IPS DF 6.9 (cell line): ENCODE measurements at places on chromosomes 7 and 10.

DNA sequence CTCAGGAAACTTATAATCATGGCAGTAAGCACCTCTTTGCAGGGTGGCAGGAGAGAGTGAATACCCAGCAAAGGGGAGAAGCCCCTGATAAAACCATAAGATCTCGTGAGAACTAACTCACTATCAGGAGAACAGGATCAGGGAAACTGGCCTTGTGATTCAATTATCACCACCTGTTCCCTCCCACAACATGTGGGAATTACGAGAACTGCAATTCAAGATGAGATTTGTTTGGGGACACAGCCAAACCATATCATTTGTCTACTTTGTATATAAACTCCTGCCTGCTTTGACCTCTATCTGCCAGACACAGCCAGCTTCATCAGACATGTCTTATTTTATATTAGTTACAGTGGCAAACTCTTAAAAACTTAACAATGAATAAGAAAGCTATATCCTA, 50.4 kb downstream of the ARMC3 start:
- no peaks in the 10 kb centered on the region for H3K27me3 ChIP-seq
- no peak overlapping the region for H3K27ac ChIP-seq
- no peaks in the 10 kb centered on the region for H3K36me3 ChIP-seq
- DNase-seq, result no peak

- H3K4me3 ChIP-seq, result no peak overlapping the region
- H3K4me1 ChIP-seq, result no peaks in the 10 kb centered on the region
- H3K27ac ChIP-seq, result no peak overlapping the region
- H3K36me3 ChIP-seq, result no peaks in the 10 kb centered on the region
- H3K27me3 ChIP-seq, result no peaks in the 10 kb centered on the region
Observed at GRCh38 chr7:88457320-88457719, 150.6 kb upstream of the STEAP4 start.

DNA sequence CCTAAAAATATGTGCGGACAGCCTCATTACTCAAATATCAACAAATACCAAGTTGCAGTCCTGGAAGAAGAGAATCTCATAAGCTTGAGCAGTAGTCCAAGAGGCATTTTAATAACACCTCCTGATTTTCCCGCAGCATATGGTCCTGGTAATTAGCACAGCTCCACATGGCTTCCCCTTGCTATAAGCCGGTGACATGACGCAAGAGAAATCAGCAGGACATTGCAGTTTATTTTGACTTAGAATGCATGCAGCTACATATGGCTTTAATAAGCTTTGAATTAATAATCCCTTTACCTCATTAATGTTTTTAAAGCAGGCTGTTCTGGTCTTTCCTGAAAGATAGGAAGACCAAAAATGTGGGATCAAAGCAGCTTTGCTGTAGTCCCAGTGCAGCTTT, 137.6 kb downstream of the RAMP3 start:
- no peaks in the 10 kb centered on the region for H3K4me1 ChIP-seq
- H3K36me3 ChIP-seq, result no peaks in the 10 kb centered on the region
- DNase-seq, result no peak

GRCh38 chr7:51619880-51620279, 303.3 kb upstream of the COBL start:
- H3K27me3 ChIP-seq, result no peaks in the 10 kb centered on the region
- no peak for DNase-seq
- no peak overlapping the region for H3K4me3 ChIP-seq
- H3K36me3 ChIP-seq, result 0 out of 2 replicates have a peak, but pooled peaks cover 2% of the 10 kb centered on the region

DNA sequence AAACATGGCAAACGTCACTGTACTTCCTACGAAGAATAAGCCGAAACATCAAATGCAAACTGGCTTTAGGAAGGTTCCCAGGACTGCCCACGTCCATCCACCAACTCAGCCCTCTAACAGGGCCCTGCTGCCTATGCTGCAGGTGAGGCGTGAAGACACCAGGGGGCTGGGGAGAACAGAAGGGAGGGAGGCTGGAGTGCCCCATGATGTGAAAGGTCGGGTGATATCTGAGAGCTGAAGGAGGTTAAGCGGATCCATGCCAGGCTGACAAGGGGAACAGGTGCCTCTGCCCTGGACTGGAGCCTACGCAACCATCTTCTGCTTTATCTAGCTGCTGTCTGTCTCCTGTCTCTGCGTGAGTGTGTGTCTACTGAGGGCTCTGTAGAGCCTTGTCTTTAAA, 40.2 kb upstream of the ATP6V0A4 start:
- DNase-seq, result no peak
- no peak overlapping the region for H3K27ac ChIP-seq
- H3K27me3 ChIP-seq, result no peaks in the 10 kb centered on the region
- H3K4me1 ChIP-seq, result no peaks in the 10 kb centered on the region; the same call in 1 of the 2 replicates
- peaks cover 5% of the 10 kb centered on the region; the same call in 1 of the 2 replicates for H3K36me3 ChIP-seq

DNA sequence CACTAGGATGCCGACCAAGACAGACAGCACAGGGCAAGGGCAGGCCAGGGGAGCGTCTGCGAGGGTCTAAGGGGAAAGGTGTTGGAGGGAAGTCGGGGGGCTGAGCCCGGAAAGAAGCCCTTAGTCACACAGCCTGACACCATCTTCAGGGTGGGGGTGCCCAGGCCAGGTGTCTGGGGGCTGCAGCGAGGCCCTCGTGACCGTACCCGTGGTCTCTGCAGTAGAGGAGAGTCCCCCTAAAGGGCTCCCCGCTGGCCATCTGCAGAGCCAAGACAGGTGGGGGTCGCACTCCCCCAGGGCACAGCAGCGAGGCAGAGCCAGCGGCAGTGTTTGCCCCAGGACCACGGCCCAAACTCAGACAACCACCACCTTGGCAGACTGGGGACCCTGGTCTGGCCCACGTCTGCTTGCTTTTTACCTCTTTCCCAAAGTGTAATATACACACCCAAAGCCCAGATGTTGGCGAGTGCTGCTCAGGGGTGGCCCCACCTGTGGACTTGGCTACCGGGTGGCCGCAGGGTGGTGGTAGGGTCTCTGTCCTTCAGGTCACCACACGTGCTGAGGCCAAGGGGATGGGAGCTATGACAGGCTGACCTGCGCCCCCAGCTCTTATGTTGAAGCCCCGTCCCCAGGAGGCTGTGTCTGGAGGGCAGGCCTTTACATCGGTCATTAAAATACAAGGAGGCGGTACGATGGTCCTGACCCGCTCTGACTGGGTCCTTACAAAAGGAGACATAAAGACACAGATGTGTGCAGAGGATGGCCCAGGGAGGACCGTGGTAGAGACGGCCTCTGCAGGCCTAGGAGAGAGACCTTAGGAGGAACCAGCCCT, 107.4 kb downstream of the DNAJB6 start:
- no peaks in the 10 kb centered on the region; the same call in 1 of the 2 replicates for H3K36me3 ChIP-seq
- H3K4me1 ChIP-seq, result no peaks in the 10 kb centered on the region
- no peak overlapping the region for H3K27ac ChIP-seq
- DNase-seq, result no peak
- no peak overlapping the region for H3K4me3 ChIP-seq
- H3K27me3 ChIP-seq, result no peaks in the 10 kb centered on the region

DNA sequence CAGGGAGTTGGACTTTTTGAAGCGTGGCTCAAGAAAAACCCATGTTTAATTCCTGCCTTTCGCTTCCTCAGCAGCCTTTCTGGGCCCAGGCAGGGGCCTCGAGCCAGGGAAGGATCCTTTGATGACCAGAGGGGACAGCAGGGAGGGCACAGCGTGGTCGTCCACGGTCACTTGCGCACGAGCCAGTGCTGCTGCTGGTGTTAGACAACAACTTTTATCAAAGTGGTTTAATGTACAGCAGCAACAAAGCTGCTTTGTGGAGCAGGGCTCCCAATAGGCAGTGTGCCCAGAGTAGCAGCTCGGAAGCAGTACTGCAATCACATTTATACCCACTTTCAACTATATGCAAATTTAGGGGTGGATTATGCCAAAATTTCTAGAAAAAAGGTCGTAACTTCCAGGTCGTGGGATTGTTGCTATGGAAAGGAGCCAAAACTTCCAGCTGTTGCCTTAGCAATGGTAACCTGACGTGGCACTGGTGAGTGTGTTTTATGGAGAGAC, 6.1 kb downstream of the GIMAP1 start:
- H3K27me3 ChIP-seq, result no peaks in the 10 kb centered on the region; the same call in 1 of the 2 replicates
- H3K4me1 ChIP-seq, result no peaks in the 10 kb centered on the region
- H3K4me3 ChIP-seq, result no peak overlapping the region
- H3K36me3 ChIP-seq, result no peaks in the 10 kb centered on the region; the same call in 1 of the 2 replicates

DNA sequence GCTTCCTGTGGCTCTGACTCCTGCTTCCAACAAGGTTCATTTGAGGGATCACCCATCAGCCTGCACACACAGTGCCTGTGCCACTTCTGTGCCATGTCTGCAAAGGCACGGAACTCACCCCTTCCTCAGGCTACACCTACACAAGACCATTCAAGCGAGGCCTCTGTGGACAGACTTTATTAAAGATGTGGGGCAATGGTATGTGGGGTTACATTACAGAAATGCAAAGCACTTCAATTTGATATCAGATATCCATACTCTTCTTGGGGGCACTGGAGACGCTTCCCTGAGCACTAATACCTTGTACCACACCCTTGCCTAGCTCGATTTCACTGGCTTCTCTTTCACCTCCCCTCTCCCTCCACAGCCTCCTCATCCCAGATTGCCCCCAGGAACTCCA, 84.4 kb upstream of the FGL2 start:
- H3K27me3 ChIP-seq, result no peaks in the 10 kb centered on the region
- H3K4me3 ChIP-seq, result no peak overlapping the region
- no peaks in the 10 kb centered on the region for H3K36me3 ChIP-seq

- peaks cover 2% of the 10 kb centered on the region; the same call in 1 of the 2 replicates for H3K4me1 ChIP-seq
- H3K36me3 ChIP-seq, result no peaks in the 10 kb centered on the region
- H3K27me3 ChIP-seq, result no peaks in the 10 kb centered on the region
- H3K27ac ChIP-seq, result no peak overlapping the region
- no peak overlapping the region for H3K4me3 ChIP-seq
Observed at GRCh38 chr7:41942468-41943093, 239.7 kb upstream of the INHBA start.

GRCh38 chr7:115449689-115450088, 527.8 kb downstream of the MDFIC start:
- no peaks in the 10 kb centered on the region for H3K27me3 ChIP-seq
- H3K4me3 ChIP-seq, result no peak overlapping the region
- H3K36me3 ChIP-seq, result no peaks in the 10 kb centered on the region
- no peak overlapping the region for H3K27ac ChIP-seq
- no peaks in the 10 kb centered on the region for H3K4me1 ChIP-seq

- no peaks in the 10 kb centered on the region for H3K4me1 ChIP-seq
- no peak for DNase-seq
- H3K4me3 ChIP-seq, result no peak overlapping the region
- H3K27me3 ChIP-seq, result no peaks in the 10 kb centered on the region
- peaks cover 17% of the 10 kb centered on the region for H3K36me3 ChIP-seq
Observed at GRCh38 chr7:135189961-135190360, 19.5 kb upstream of the CYREN start.

GRCh38 chr10:82464191-82464818, 589.3 kb downstream of the NRG3 start:
- H3K27ac ChIP-seq, result no peak overlapping the region
- DNase-seq, result no peak
- H3K4me1 ChIP-seq, result no peaks in the 10 kb centered on the region
- H3K36me3 ChIP-seq, result no peaks in the 10 kb centered on the region

DNA sequence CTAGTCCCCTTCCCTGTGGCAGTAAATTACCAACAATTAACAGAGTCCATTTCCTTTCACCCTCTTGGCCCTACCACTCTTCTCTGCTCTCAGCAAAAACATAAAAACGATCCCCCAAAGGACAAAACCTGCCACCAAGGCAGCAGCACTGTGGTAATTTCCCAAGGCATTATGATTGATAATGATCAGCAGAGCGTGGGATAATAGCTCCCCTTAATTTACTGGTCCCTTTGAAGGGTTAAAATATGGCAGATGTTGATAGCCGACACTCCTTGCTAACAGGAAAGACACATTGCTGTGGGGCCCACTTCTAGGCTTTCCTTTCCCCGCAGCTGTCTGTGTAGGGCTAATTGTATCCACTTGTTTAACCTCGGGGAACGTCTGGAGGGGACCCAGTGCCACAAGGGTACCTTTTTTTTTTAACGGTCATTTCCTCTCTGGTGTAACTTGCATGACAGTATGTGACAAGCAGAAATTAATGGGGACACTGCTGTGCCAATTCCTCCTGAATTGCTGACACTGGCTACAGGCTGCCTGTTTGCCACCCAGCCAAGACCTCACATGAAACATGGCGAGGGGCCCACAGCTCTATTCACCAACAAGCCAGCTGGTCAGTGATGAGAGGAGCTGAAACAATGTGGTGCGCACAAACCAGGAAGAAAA, 81.3 kb downstream of the CDK6 start:
- H3K27ac ChIP-seq, result no peak overlapping the region
- H3K4me3 ChIP-seq, result no peak overlapping the region
- H3K36me3 ChIP-seq, result no peaks in the 10 kb centered on the region
- no peak for DNase-seq
- peaks cover 4% of the 10 kb centered on the region; the same call in 1 of the 2 replicates for H3K4me1 ChIP-seq

- H3K36me3 ChIP-seq, result peaks cover 3% of the 10 kb centered on the region; the same call in 1 of the 2 replicates
- no peak overlapping the region for H3K4me3 ChIP-seq
- H3K4me1 ChIP-seq, result no peaks in the 10 kb centered on the region
- no peaks in the 10 kb centered on the region for H3K27me3 ChIP-seq
- no peak for DNase-seq
Observed at GRCh38 chr7:155701972-155702544, 57.6 kb downstream of the RBM33 start.

- no peaks in the 10 kb centered on the region for H3K27me3 ChIP-seq
- H3K36me3 ChIP-seq, result no peaks in the 10 kb centered on the region
- H3K27ac ChIP-seq, result no peak overlapping the region
- H3K4me3 ChIP-seq, result no peak overlapping the region
- no peak for DNase-seq
Observed at GRCh38 chr7:130393841-130394411, 13.6 kb downstream of the CPA1 start.

GRCh38 chr10:29609696-29610095, 25.1 kb downstream of the SVIL start:
- no peaks in the 10 kb centered on the region for H3K36me3 ChIP-seq
- H3K27ac ChIP-seq, result no peak overlapping the region
- no peak overlapping the region for H3K4me3 ChIP-seq
- H3K27me3 ChIP-seq, result no peaks in the 10 kb centered on the region
- no peaks in the 10 kb centered on the region for H3K4me1 ChIP-seq
